ENCODE measurements at places on chromosomes 1 and 21.

- no peak for DNase-seq
Measured at GRCh38 chr1:229596925-229597699, 28.8 kb downstream of the TAF5L start.

DNA sequence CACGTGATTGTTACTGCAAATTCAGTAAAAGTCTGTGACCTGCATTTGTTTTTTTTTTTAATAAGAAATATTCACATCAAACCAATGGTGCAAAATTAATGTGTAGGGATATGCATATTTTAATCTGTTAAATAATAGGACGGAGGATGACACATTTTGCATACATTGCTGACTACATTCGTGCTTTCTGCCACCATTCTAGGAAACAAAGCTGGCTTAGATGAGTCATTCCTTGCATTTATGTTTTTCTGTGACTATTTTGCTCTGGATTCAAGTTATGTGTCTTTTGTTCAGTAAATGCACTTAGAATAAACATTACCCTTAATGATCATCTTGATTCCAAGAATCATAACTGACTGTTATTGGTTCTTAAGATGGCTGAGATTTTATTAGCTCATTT is 23.9 kb upstream of the CYYR1 start:
- no peak for DNase-seq

GRCh38 chr1:41357451-41358101 is 3.7 kb upstream of the FOXO6 start:
- DNase-seq = peak; percentile 63

DNA sequence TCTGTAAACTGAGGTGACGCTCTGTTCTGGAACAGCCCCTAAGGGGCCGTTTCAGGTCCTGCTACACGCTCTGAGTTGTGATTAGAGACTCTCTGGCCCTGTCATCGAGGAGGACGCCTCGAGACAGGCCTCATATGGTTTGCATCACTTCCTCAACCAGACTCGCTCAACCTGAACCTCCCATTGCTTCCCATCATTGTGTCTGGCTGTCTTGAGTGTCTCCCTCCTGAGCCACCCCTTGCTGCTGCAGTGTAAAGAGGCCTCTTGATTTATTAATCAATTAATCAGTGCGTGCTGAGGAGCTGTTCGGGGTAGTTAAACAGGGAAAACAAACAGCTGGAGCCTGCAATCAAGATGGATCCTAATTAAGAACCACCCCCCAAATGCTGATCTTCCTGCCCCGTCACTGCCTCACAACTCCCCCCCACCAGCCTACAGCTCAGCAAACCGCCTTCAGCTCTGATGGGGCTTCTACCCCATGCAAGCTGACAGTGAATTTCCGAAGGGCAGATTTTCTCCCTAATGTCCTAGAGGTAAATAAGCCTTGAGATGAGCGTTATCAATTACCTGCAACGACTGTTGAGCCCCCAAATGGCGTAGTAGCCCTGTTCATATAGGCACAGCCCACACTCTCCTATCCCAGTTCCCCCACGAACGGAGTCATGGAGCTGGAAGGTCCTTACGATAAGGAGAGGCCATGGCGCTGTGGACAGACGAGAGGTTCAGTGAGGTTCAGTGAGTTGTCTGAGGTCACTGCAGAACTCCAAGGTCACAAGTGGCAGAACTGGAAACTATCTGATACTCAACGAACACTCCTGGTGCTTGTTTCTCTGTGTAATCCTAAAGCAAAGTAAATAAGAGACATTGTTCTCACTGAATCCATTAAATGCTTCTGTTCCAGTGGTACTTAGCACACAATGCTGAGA is 210.6 kb downstream of the KIF26B start:
- DNase-seq = no peak

DNA sequence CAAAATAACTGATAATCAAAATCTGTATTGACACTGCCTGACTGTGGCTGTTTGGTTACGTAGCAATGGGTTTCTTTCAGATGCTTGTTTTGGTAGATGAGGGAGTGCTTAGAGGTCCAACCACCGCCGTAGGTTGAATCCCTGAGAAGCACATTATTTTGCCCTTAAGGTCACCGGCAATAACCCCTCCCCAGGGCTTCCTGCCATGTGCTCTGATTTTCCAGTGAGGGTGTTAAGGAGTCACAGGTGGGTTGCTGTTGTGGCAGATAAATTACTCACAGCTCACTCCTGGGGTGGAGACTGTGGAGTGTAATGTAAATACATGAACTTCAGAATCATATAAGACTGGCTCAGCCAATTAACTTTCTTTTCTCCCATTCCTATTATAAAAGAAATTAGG is 81.5 kb upstream of the ZP4 start:
- no peak for DNase-seq

- no peak for DNase-seq
Measured at GRCh38 chr1:150142083-150142482, 7.6 kb upstream of the PLEKHO1 start.

DNA sequence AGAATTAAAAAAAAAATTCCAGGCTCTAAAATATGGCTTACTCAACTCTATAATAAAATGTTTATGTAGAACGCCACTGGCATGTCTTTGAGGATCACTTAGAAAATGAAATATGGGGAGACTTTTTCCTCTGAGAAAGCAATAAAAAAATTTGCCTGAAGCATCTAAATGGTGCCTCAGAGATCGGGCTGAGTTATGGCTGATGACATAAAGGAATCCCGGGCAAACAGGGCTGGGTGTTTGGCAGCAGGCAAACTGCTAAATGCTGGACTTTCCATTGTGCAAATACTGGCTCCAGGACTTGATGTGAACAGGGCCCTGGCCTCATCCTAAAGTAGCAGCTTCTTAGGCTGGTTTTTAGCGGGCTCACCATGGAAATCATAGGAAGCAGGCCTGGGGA is 44.5 kb upstream of the C1orf87 start:
- DNase-seq = no peak

GRCh38 chr1:167095368-167095767 is 1.5 kb downstream of the STYXL2 start:
- no peak for DNase-seq

GRCh38 chr1:17546946-17547670 is 7.6 kb downstream of the ARHGEF10L start:
- no peak for DNase-seq

GRCh38 chr21:32437729-32438128 is 25.2 kb downstream of the EVA1C start:
- no peak for DNase-seq

GRCh38 chr1:87867626-87868025 is 538.9 kb downstream of the LMO4 start:
- no peak for DNase-seq

- DNase-seq = no peak
Measured at GRCh38 chr1:53678507-53678906, 60.5 kb downstream of the GLIS1 start.

- DNase-seq = peak; percentile 11
Measured at GRCh38 chr21:14685568-14685967, 139.5 kb upstream of the SAMSN1 start.
